ENCODE measurements at places on chromosomes 16 and 17.

DNA sequence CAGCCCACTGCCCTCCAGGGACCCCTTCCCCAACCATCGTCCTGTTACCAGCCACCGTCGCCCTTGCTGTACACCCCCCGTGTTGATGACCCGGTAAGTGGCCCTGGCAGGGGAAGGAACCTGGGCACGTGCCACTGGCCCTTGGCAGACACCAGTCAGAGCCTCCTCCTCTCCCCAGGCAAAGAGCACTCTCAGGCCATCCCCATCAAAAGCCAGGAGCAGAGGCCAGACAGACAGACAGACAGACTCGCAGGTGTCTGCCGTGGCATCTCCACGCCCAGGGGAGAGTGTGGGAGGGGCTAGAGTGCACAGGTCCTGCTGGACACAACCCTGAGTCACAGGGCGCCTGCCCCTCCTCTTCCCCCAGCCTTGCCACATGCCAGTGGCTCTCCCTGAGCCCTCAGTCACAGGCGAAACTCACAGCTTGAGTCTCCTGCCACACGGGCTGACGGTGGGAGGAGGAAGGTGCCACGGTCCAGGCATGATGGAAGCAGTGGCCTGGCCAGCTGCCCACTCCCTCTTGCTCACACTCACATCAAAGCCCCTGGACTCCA, 7.8 kb downstream of the CLCN7 start:
- DNase-seq = no peak

DNA sequence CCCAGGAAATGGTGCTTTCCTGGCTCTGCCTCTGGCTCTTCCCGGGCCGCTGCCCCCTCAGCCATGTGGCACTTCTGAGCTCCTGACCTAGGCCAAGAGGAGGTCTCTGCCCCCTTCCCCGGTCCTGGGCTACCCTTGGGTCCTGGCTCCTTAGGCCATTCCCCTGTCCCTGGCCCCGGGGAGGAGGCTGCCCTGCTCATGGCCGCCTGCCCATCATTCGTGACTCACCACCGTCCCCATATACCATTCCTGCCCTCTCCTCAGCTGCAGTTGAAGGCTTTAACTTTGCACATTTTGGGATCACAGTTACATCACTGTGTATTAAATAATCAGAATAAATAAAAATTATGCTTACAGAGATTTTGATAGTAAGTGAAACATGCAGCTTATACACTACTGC, 69.0 kb downstream of the GRIN2A start:
- no peak for DNase-seq

- DNase-seq = no peak
These were observed 7.6 kb downstream of the LIMD2 start for GRCh38 chr17:63692195-63692816.

DNA sequence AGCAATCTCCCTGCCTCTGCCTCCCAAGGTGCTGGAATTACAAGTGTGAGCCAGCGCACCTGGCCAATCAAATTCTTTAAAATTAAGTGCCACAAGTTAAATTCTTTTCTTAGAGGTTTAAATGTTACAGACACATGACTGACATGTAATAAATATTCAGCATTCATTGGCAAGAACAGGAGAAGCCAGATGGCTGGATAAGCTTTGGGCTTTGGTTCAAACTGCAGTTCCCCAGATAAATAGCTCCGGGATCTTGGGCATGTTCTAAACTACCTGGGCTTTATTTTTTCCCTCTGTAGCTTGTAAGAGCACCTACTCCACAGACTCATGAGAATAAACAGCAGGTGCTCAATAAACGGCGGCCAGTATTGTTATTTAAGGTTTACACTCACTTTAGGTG, 34.1 kb downstream of the ABAT start:
- DNase-seq = no peak

- DNase-seq = no peak
These were observed 27.6 kb downstream of the HSD17B2 start for GRCh38 chr16:82062645-82063058.

DNA sequence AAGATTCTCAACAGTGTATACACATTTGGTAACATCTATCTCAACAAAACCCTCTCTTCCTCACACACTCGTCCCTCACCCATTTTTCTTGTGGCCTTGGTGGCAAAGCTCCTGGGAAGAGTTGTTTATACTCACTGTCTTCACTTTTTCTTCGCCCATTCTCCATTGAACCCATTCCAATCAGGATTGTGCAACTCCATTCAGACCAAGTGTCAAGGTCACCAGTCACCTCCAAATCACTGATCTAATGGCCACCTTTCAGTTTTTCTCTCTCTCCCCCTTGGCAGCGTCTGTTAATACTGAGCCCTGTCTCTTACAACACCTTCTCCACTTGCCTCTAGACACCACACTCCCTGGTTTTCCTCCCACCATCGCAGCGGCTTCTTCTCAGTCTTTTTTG, 8.6 kb upstream of the SLC13A5 start:
- DNase-seq = no peak

- no peak for DNase-seq
These were observed 265.5 kb downstream of the PARN start for GRCh38 chr16:14364386-14365199.
